ENCODE measurements at places on chromosomes 5 and 9.
A peak's percentile ranks its signal among the peaks of the same experiment; 100 is the strongest.

DNA sequence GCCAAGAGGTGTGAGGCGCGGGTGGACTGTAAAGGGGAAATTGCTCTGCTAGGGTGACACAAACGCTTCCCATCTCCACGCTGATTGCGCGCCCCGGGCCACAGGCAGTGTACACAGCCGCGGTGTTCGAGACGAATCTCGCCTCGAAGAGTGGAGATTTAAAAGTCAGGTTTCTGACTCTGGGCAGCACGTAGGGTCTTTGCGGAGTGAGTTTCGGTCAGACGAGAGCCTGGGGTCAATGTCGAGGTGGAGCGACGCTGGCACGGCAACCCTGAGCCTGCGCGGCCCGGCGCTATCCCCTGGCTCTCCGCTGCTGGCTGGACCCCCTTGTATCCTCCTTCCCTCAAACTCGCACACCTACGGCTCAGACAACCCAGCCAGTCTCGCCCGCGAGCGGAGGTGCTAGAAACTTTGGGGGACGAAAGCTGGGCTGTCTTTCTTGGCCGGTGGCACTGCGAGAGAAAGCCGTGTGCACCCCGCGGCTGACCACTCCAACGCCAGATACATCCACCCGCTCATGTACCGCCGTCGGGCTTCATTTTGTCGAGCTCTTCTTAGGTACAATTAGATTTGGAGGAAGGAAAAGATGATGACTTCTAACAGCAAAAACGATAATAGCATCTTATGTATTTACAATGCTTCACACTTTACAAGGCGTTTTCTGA is 5.4 kb upstream of the FOXB2 start:
- DNase-seq, result no peak

DNA sequence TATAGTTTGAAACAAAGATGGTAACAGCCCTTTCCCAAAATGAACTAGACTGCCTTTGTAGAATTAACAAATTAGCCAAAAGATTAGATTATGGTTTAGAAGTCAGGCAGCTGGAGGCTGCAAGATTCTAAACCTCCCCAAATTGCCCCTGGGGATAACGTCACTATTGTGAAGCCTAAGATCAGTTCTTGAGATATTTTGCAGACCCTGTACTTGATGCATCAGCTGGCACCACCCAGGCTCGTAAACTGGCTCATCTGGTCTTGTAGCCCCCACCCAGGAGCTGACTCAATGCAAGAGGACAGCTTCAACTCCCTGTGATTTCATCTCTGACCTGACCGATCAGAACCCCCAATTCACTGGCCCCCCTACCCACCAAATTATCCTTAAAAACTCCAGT is 4.2 kb upstream of the SOWAHA start:
- no peak for DNase-seq

DNA sequence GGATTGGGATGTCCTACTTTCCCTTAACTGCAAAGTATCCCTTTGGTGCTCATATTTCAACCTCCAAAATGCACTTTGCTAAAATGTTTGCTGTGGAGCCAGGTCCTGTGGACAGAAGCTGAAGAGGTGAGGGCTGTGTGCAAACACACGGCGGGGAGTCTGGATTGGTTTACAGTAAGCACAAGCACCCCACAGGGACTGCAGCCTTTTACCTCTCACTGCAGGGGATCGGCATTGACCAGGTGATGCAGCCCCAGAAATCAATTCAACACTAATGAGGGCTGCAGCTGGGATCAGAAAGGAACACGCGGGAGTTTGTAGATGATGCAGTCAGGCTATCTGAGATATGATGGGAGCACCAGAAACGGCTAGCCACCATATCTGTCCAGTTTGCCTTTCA is 450.9 kb downstream of the CCDC171 start:
- no peak for DNase-seq

GRCh38 chr9:96661711-96662110 is 6.6 kb upstream of the PRXL2C start:
- DNase-seq, result no peak

GRCh38 chr5:10667431-10668057 is 93.5 kb downstream of the DAP start:
- no peak for DNase-seq

DNA sequence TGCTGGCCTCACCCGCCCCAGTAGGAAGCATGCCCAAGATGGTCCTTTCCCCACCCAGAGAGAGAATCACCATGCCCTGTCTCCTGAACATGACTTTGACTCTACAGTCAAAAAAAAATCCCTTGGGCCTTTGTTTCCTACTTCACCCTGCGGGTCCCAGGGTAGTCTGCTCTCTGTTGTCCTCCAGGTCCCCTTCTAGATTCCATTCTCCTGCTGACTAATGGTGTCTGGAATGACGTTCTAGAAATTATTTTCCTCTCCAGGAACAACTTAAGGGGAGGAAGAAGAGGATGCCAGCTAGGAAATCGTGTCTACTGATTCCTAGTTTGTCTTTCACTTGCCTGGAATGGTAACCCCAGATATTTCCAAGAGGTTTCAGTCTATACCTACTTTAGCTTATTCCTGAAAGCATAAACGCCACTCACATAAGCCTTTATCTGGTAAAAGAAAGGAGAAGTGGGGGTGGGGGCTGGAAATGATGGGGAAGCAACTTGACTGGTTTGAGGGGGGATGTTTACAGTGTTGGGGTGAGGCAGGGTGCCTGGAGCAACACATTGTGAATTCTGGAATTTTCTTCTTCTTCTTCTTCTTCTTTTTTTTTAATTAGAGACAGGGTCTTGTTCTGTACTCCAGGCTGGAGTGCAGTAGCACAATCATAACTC is 93.9 kb downstream of the SNX18 start:
- peak; percentile 30 for DNase-seq

DNA sequence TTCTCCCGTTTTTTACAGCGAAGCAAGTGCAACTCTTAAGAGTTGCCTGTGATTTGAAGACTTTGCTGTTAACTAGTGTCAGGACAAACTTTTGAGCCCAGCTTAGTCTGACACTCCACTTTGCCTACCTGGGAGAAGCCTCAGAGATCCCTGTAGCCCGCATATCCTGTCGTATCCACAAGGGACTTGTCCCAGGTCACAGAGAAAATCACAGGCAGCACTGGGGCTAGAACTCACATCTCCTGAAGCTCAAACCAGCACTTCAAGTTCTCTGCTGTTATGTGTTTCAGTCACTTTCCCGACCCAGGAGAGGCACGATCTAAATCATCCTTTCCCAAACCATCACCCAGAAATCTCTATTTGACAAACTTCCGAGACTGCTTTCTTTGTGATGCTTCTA is 584.5 kb downstream of the ACTL7B start:
- DNase-seq, result no peak

- no peak for DNase-seq
Measured at GRCh38 chr9:70292253-70292652, 33.5 kb downstream of the SMC5 start.

GRCh38 chr9:121150188-121150587 is 51.5 kb downstream of the RAB14 start:
- no peak for DNase-seq

DNA sequence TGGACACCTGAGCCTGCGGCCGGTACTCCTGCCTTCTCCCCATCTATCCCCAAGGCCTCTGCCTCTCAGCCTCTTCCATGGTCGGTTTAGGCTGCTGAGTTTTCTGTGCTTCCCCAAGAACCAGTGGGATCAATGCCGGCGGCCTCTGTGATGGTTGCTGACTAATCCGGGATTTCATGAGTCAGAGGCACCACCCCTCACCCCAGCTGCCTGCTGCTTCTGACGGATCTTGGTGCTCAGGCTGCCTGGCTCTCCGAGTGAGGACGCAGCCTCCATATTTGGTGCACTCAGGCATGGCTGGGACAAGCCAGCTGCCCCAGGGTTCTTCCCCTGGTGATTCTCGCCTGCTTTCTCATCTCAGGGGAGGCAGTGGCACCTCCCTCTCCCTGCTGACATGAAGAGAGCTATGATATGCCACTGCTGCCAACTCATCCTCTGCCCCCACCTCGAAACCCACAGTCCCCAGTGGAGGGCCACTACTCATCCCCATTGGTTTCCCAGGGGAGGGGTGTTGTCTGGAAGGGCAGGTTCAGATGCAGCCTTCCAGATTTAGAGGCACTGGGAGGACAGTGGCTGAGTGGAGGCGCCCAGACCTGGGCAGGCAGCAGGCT is 3.3 kb upstream of the MAN1B1 start:
- DNase-seq, result peak; percentile 98

- no peak for DNase-seq
Measured at GRCh38 chr5:151551985-151552384, 39.1 kb downstream of the FAT2 start.

- peak; percentile 33 for DNase-seq
Measured at GRCh38 chr5:140148508-140148907, 22.8 kb downstream of the IGIP start.

DNA sequence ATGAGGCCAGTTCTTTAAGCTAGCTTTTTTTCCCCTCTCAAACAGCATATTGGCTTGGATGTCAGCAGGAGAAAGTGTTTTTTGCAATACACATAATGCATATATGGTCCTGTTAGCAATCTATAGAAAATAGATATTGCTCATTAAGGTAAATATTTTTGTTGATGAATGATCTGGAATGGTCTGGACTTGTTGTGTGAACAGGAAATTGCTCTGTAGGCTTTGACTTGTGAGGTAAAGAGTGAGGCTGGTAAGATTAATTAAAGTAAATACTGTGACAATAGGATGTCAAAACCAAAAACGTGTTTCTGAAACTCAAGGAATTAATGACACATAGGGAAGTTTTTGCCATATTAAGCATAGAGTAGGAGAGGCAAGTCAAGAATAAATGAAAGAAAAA is 176.0 kb downstream of the TRIO start:
- no peak for DNase-seq

DNA sequence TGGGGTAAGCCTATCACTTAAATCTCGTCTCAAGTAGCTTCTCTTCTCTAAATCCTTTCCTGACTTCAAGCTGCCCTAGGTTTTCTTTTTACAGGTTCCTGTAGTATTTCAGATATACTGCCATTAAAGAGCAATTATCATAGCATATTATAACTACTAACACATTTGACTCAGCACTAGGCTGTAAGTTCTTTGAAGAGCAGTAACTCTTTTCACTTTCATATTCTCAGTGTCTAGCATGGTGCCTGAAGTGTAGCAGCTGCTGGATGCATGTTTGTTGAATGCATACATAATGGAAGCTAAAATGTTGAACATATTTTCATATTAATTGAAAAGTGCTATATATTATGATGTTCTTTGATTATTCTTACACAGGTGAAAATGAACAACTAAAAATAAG is 22.5 kb downstream of the CCDC152 start:
- no peak for DNase-seq

DNA sequence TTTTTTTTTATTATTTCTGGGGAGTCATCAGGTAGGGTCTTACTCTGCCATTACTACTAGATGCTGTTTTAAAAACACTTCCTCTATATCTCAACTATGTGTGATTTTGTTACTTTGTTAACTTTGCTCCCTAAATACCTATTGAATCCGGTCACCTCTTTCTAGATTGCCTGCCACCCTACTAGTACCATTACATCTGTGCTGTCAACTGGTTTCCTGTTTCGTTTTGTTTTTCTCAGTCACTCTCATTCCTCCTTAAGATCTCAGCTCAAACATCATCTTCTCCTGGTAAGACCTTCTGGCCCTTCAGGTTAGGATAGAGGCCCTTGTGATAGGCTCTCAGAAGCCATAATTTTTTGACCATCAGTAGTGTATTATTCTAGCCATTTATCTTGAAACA is 324.2 kb upstream of the ATP10B start:
- no peak for DNase-seq

DNA sequence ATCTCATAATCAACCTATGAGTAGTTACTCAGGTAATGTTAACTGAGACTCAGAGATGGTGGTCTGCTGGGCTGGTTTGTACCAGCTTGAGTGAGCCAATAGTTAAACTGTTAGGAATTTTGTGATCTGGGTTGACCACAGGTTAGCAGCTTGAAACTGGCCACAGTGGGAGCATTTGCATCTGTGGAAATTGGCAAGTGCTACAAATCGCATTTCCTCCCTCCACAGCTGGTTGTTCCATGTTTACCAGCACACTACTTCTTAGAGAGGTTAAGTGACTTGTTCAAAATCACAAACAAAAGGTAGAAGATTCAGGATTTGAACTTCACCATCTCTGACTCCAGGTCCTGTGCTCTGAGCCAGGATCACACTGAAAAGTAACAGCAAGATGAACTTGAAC is 446.9 kb upstream of the CLINT1 start:
- no peak for DNase-seq

- peak; percentile 66 for DNase-seq
Measured at GRCh38 chr9:98410185-98410697, 154.8 kb upstream of the TBC1D2 start.

- DNase-seq, result no peak
Measured at GRCh38 chr9:78963911-78964310, 607.9 kb upstream of the TLE4 start.

DNA sequence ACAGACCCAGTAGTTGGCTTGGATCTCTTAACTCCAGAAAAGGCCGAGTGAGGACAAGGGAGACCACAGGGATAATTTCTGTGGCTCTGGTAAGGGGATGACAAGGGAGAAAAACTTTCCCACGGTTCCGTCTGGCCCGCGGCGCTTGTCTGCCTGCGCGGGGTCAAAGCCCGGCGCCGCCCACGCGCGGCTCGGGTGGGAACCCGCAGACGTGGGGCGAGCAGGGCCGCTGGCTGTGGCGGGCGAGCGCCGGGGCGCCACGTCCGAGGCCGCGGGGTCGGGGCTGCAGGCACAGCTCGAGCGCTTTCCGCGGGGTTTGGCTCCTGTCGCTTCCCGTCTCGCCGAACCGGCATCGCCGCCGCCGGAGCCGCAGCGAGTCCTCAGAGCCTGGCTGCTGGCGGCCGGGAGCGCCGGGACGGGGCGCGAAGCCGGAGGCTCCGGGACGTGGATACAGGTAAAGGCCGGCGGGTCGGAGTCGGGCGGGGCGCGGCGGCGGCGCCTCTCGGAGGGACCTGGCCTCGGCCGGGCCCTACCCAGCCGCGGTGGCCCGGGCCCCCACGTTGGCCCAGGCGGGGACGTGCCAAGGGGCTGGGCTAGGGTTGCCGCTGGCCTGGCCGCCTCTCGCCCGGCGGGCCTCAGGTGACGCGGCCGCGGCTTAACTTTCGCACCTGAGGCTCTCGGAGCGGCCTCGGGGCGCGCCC is at the start of gene RNF180:
Gene RNF180, plus strand, starts transcription at position 344 of the 701 bp plus-strand sequence. CDS start 34,965 bp downstream, outside the sequence.
- peak; percentile 33 for DNase-seq

DNA sequence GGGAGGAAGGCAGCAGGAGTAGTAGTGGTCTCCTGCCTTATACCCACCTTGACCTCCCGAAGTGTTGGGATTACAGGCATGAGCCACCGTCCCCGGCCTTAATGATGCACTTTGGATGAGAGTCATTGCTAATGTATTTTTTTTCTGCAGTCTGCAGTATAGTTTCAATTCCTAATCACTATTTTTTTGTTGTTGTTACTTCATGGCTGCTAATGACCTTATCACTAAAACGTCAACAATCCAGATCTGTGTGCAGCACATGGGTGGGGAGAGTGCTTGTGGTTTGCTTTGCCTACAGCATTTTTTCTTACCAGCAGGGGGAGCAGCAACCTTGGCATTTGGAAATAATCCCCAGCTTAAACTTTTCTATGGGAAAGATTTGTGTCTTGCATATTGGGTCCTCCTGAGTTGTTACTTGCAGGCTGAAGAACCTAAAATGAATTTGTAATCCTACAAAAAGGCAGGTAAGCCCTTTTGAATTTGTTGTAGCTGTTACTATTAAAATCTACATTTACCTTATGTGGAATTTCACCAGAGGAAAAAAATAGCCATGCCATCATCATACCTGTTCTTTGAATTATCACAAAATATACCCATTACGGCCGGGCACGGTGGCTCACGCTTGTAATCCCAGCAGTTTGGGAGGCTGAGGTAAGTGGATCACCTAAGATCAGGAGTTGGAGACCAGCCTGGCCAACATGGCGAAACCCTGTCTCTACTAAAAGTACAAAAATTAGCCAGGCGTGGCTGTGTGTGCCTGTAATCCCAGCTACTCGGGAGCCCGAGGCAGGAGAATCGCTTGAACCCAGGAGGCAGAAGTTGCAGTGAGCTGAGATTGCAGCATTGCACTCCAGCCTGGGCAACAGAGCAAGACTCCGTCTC is 6.3 kb upstream of the MED7 start:
- peak; percentile 65 for DNase-seq

All from HT1080 (cell line).